ENCODE measurements at places on chromosomes 11 and 22.
A peak's percentile ranks its signal among the peaks of the same experiment; 100 is the strongest.

DNA sequence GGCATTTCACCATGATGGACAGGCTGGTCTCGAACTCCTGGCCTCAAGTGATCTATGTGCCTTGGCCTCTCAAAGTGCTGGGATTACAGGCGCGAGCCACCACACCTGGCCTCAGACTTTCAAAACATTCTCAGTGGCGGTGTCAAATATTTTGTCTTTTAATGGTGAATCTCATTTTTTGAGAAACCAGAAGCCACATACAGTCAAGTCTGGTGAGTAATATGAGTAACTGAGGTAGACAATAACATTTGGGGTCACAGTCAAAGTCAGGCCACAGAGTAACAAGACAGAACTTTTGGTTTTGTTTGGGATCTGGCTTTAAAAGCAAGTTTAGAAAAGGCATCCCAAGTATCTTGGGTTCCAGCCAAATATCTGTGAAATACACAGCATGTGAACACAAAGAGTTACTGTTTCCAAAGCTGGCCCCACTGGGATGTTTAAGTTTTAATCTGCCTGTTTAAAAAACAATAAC, 5.6 kb upstream of the TMA7B start:
- DNase-seq, result peak; percentile 89

DNA sequence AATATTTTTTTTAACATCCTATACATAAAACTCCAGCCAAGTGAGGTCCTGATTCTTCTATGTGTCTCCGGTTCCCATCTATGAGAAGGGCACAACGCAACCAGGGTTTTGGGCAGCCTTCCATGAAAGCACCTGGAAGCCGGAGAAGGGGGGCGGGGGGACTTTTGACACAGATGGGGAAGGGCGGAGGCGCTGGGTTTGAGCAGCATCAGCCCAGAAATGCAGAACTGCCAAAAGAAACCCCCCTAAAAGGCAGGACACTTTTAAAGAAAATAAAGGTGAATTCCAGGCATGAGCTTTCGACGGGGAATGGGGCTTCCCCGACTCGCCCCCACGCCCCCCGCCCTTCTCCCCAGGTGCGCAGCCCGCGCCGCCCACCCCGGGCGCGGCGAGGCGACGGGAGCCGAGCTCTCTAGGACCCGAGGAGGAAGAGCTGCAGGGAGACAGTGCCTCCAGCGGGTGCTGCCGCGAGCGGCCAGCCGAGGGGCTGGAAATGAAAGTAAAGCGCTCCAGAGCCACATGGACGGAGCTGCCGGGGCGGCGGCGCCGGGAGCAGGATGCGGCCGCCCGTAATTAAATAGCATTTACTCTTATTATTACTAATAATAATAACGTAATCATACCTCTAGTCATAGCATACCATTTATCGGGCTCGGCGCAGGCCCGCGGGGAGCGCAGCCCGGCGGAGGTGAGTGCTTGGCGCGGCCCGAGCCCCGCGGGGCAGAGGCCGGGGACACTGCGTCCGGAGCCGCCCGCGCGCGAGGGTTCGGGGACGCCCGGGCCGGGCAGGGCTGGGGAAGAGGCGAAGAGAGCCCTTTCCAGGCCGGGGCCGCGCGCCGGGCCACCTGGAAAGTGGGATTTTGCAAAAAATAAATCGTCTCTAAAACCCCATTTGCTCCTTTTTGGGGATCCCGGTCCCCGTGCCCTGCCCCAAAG, at the start of gene ZC3H7B:
ZC3H7B (plus strand) TSS at position 441 of the 936 bp plus-strand sequence. CDS start 19,136 bp downstream, outside the sequence.
- peak; percentile 84 for DNase-seq

DNA sequence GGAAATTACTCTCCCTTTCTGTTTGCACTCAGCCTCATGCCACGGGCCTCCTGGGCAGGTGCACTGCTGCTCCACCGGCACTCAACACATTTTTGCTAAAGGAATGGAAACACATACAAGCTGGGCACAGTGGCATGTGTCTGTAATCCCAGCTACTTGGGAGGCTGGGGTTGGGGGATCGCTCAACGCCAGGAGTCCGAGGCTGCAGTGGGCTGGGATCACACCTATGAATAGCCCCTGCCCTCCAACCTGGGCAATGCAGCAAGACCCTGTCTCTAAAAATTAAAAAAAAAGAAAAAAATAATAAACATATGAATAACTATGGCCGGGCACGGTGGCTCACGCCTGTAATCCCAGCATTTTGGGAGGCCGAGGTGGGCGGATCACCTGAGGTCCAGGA, 30.6 kb downstream of the RRP7A start:
- no peak for DNase-seq

- DNase-seq, result no peak
Observed at GRCh38 chr11:65108469-65109123, 3.1 kb upstream of the TM7SF2 start.

GRCh38 chr11:110337570-110338193, 41.3 kb upstream of the RDX start:
- peak; percentile 54 for DNase-seq

GRCh38 chr11:83611600-83611999, 325.4 kb upstream of the CCDC90B start:
- DNase-seq, result no peak

DNA sequence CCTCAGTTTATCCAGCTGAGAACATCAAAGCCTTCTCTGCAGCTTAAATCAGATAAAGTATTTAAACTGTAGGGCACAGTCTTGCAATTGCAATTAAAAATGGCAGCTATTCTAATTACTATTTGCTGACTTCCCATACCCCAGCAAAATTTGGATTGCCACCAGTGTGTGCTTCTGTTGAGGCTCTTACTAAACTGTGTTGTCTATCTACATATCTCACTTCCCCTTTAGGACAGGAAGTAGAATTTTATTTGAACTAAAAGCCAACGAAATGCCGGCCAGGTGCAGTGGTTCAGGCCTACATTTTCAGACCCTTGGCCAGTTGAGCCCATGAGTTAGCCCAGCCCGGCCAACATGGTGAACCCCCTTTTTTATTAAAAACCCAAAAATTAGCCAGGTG, 7.1 kb downstream of the SAA4 start:
- no peak for DNase-seq
